Stimulated activated CD4-positive, alpha-beta T cell treated with anti-CD3 and anti-CD28 coated beads, Interleukin-2, amount 100 ng/mL, for 24 hours (primary cell): ENCODE measurements at places on chromosomes 16 and 17.

GRCh38 chr16:85413691-85414663, 199.1 kb upstream of the GSE1 start:
- no peak for DNase-seq

GRCh38 chr17:16281351-16281750, 64.3 kb downstream of the PIGL start:
- no peak for DNase-seq

GRCh38 chr16:62545039-62545438, 508.8 kb upstream of the CDH8 start:
- DNase-seq = no peak

DNA sequence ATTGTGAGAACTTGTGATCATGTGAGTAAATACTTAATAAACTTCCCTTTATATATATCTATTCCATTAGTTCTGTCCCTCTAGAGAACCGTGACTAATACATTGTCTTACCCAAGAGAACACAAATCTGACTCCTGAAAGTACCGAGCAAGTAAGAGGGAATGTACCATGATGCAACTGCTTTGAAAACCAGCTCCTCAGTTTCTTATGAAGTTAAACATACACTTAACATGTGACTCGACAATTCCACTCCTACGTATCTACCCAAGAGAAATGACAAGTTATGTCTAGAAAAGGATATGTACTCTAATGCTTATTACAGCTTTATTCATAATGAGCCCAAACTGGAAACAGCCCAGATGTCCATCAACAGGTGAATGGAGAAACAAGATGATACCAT, 8.8 kb upstream of the GJD3 start:
- DNase-seq = no peak

- DNase-seq = no peak
These were observed 10.1 kb upstream of the WDR45B start for GRCh38 chr17:82658331-82658730.

GRCh38 chr17:77685881-77686486, 272.5 kb upstream of the TNRC6C start:
- DNase-seq = no peak

DNA sequence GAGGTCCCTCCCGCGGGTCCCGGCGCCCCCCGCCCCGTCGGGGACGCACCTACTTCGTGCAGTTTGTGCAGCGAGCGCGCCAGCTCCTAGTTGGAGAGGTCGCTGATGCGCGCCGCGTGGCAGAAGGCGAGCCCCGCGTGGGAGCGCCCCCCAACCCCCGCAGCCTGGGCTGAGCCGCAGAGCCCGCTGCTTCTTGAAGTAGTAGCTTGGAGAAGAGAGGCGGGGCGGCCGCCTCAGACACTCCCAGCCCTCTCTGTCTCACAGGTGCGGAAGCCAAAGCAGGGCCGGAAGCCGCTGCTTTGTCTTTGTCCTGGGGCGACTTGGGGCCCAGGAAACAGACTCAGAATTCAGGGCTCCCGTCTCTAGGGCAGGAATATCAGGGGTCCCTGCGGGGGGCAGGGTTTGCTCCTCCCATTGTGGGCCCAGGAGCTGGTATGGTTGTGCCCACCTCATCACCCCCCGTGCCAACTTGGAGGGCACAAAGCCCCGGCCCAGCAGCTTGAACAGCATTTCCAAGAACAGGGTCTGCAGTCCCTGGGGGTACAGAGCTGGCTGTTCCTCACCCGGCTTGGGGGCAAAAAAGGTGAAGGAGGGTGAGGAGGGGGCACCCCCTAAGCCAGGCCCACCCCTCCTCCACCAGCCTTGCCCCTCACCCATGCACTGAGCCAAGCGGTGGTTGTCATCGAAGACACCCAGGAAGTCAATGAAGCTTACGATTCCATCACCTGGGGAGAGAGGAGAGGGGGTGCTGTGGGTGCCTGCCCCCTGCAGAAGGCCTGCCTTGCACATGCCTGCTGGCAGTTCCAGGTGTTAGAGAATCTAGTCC, 13.5 kb downstream of the SPATA32 start:
- peak; percentile 76 for DNase-seq

DNA sequence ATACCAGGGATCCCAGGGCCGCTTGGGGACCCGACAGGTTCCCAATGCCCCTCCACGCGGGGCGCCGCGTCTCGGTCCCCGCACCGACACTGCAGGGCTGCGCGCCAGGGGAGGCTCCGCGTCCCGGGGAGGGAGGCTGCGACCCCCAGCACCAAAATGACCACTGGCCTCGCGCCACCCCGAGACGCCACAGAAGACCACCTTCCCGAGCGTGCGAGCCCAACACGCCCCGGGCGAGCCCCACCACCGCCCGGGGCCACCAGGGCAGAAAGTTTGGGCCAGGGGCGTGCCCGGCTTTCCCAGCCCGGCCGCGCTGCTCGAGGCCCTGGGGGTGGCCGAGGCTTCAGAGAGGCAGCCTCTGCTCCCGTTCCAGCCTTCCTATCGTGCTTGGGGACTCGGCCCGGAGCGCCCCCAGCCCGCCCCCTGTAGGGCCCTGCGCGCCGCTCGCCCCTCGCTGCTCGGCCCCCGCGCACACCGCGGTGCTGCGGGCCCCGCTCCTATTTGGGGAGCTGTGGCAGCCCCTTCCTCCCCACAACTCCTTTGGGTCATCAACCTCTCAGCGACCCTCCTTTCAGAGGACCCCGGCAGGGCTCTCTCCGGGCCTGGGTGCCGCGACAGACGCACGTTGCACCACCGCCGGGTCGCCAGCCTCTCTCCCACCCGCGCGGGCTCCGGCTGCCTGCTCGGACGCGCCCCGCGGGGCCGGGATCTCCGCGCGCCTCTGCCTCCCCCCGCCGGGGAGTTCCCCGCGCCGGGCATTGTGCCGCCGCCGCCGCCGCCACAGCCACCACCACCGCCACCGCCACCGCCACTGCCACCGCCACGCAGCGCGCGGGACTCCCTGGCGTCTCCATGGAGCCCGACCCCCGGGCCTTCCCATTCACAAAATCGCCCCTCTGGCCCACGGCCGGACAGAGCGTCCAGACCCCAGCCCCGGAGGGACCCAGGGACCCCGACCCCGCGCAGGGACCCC, 892 bp downstream of the RBFOX3 start:
- DNase-seq = no peak

DNA sequence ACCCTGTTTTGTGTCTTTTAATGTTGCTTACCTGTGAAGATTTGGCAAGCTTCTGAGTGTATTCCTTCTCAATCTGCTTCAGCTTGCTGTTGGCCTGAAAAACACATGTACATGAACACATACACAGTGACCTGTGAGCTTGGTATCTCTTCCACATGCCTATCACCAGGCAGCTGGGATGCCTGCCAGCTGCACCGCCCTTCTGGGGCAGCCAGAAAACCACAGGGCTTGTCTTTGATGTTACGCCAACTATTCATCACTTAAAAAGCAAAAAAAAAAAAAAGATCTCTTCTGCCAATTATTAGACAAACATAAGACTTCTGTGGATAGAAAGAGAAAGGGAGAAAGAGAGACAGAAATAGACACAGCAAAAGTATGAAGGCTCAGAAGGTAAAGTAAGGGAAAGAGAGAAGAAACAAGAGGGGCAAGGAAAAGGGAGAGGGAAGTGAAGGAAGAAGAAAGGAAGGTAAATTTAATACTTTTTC, 189.2 kb upstream of the AXIN2 start:
- DNase-seq = peak; percentile 38

- DNase-seq = no peak
These were observed 191.8 kb downstream of the SNX29 start for GRCh38 chr16:12168074-12169000.

- no peak for DNase-seq
These were observed 53.5 kb downstream of the PARN start for GRCh38 chr16:14576532-14576931.

DNA sequence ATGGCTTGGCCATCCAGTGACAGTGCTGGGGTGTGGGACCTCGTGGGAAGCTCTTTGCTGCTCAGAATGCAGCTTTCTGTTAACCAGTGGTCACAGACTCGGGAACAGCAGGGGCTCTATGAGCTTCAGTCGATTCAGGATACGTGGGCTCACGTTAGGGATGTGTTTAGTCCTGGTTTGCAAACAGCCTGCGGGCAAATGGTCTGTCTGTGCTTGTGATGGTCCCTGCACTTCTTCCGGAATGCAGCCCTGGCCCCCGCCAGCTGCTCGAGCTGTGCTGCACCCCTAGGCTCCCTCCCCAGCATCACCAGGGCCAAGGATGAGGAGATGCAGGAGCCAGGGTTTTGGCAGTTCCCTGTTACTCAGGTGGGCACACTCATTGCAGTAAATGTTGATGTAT, 172.8 kb upstream of the CHMP6 start:
- no peak for DNase-seq

DNA sequence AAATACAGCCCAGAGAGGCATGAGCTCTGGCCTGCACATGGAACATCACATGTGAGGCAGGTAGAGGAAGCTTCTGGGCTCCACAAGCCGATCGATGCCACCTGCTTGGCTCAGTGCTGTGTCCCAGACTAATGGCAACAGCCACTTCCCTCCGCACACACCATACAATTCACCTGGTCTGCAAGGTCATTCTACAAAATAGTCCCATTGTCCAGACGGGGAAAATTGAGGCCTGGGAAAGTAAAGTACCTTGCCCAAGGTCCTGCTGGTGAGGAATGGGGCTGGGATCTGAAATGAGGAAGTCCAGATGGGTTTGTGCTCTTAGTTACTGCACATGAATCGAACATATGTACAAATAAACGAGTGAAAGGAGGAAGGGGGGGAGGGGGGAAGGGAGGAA, 88.0 kb downstream of the LITAF start:
- DNase-seq = no peak

DNA sequence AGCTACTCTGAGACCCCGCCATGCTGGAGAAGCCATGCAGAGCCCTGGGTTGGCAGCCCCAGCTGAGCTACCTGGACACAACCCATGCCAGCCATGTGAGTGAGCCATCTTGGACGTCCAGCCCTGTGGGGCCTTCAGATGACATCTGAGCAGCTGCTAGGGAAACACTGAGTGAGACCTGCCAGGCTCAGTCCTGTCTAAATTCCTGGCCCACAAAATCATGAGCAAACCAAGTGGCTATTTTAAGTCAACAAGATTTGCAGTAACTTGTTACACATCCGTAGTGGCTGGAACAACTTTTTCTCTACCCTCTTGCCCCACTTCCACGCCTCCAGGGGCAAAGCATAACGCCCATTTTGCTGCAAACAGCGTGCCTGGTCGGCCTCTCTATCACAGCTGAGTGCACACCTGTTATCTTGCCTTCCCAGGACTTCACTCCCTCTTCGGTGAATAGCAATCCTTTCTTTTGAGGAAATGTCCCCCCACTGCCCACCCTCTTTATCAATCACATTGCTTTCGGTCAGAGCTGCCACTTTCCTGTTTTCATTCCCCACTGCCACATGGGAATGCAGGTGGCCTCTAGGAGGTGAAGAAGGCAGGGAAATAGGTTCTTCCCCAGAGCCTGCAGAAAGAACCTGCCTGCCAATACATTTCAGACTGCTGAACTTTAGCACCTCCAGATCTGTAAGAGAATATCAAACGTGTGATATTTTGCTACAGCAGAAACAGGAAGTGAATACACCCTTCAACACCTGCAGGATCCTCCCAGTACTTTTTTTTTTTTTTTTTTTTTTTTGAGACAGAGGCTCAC, 7.4 kb upstream of the SCIMP start:
- peak; percentile 11 for DNase-seq

DNA sequence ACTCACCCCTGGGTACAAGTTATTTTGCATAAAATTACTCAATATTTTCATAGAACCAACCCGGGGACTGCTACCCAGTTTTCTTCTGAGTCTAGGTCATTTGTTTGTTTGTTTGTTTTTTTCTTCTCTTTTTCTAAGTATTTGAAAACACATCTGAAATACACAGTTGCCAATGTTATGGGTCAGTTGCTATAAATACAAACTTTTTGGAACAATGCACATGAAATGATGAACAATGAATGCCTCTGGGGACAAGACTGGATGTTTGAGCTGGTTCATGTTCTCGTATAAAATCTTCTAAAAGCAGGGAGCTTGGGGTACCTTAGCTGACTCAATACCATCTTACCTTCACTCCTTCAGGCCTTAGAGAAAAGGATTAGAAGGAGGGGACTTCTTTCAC, 30.5 kb downstream of the TMEM238L start:
- no peak for DNase-seq

GRCh38 chr16:57653936-57654335, 14.2 kb upstream of the ADGRG3 start:
- no peak for DNase-seq

GRCh38 chr16:80080287-80080851, 460.4 kb upstream of the DYNLRB2 start:
- no peak for DNase-seq

GRCh38 chr17:17728550-17729251, 47.4 kb downstream of the RAI1 start:
- no peak for DNase-seq

DNA sequence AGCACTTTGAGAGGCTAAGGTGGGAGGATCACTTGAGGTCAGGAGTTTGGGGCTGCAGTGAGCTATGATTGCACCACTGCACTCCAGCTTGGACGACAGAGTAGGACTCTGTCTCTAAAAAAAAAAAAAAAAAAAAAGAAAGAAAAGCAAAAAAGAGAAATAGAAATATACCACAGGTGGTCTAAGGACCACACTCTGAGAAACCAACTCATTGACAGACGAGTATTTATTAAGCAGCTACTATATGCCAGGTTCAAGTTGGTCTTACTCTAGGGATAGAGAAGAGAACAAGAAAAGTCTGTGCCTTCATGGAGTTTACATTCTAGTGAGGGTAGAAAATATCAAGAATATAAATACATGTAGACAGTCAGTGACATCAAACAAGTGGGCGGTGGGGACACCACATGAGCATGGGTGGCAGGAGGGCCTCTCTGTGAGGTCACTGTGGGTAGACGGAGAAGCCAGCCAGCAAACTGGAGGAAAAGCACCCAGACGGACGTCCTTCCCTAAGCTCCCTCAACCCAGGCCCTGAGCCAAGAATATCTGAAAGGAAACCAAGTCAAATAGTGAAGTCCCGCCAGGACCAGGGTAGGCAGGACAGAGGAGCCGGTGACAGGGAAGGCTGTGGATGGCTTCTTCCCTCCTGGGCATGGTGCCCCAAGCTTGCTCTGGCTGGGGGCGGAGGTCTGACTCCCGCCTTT, 4.7 kb downstream of the CDIPT start:
- no peak for DNase-seq

DNA sequence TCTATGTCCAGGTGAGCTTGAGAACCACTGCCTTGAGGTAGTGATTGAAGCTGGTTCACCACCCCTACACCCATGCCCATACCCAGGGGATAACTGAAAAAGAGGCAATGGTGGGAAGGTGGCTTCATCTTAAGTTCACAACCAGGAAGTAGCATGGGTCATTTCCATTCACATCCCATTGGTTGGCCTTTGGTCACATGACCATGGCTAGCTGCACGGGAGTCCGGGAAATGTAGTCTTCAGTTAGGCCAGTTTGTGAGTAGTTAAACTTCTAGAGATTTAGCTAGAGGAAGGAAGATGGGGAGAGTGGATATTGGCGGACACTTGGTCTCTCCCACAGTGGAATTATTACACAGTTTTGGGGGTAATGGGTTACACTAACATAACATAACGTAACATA, 92.9 kb downstream of the RGS9 start:
- DNase-seq = no peak

GRCh38 chr17:15334266-15334665, 7.1 kb downstream of the TEKT3 start:
- DNase-seq = no peak

- no peak for DNase-seq
These were observed 106.2 kb upstream of the ZNF469 start for GRCh38 chr16:88276591-88276990.

- DNase-seq = no peak
These were observed 4.1 kb downstream of the NXN start for GRCh38 chr17:975371-975915.
